ENCODE measurements at places on chromosomes 6 and 20.

GRCh38 chr20:7399575-7399974 lies 540.7 kb downstream of the HAO1 start:
- DNase-seq: no peak

DNA sequence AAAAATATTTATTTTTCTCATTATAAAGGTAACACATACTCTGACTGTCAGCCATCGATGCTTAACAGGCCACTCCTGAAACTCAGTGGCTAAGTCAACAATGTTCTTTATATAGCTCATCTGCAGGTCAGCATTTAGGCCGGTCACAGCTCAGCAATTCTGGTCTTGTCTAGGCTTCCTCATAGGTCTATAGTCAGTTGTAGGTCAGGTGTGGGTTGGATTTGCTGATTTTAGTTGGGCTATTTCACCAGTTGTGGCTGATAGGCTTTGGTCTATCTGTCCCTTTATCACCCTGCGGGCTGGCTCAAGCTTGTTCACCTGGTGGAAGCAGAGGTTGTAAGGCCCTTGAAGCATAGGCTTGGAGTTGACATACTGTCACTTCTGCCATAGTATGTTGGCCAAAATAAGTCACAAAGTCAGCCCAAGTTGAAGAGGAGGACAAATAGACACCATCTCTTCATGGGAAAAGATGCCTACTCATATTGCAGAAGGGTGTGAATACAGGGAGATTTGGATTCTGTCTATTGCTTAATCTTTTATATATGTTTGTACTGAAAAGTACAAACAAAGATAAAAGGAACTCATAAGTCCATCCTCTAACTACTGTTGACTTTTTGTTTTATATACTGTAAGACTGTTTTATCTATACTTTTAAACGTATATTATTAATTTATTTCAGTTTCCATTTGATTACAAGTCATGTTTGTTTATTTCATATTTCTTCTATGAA lies 75.0 kb downstream of the BCKDHB start:
- no peak for DNase-seq

DNA sequence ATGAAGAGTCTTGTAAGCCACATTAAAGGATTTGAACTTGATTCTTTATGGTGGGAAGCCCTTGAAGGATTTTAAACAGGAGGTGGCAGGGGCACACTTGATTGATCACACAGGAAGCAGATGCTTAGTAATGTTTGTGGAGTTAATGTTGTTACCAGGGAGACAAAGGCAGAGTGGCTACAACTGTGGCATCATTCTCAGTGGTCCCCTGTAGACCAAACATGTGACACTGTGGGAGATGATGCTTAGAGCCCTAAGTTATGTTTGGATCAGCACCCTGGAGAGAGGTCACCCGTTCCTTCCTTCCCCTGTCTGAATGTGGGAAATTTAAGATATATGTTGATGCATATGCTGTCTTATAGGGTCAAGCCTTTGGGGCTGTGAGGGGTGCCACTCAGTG lies 53.2 kb downstream of the EIF2S2 start:
- DNase-seq: no peak

GRCh38 chr20:61170496-61171320 lies 81.4 kb upstream of the CDH4 start:
- no peak for DNase-seq

- DNase-seq: no peak
Measured at GRCh38 chr6:143603455-143603854, 74.3 kb upstream of the PHACTR2 start.

DNA sequence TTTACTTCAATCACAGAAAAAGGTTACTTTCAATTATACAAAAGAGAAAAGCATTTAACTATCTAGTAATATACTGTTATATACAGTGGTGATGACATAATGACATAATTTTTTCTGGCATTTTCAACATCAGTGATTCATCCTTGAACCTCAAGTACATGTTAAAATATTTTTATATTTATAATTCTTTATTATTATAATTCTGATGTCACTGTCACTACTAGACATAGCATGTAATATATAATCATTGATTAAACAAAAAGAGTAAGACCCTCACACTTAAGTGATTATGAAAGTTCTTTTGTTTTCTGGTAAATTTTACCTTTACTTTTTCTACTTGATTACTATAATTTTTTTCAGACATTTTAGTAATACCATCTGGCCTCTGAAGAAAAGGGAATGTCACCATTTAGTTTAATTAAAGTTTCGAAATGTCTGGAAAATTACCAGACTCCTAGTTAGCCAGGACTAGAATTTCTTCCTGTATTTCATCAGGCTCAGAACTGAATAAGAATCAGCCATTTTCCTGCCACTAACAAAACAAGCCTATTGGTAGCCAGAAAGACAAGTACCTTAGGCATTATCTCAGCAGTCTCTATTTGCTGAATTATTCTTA lies 71.5 kb downstream of the FILIP1 start:
- DNase-seq: no peak

DNA sequence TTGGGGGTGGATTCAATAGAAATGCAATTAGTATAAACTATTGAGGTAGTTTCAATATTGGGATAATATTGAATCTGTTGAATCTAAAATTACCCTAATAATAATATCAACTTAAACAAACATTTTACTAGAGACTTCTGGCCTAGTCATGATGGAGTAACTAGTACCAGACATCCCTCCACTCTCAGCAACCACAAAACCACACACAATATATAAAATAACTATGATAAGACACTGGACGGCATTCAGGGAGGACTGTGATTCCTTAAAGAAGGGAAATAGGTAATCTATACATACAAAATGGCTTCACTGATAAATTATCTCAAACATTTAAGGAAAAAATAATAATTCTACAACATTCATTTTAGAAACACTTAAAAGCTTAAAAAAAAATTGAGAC lies 38.9 kb upstream of the TMEM14A start:
- no peak for DNase-seq

DNA sequence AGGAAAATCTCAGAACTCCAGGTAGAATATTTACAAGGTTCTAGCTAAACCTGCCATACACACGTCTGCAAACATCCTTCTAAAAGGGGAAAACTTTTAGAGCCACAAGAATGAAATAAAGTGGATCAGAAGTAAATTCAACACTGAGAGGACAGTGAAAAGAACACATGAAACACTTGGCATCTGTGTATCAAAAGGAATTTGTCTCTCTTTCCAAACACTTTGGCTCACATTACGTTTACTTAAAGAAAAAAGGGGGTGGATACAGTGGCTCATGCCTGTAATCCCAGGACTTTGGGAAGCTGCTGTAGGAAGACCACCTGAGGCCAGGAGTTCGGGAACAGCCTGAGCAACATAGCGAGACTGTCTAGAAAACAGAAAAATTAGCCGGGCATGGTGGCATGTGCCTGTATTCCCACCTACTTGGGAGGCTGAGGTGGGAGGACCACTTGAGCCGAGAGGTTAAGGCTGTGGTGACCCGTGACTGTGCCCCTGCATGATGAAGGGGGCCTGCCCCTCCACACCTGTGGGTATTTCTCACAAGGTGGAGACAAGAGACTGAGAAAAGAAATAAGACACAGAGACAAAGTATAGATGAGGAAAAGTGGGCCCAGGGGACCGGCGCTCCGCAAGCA lies 35.4 kb downstream of the NINL start:
- DNase-seq: no peak

DNA sequence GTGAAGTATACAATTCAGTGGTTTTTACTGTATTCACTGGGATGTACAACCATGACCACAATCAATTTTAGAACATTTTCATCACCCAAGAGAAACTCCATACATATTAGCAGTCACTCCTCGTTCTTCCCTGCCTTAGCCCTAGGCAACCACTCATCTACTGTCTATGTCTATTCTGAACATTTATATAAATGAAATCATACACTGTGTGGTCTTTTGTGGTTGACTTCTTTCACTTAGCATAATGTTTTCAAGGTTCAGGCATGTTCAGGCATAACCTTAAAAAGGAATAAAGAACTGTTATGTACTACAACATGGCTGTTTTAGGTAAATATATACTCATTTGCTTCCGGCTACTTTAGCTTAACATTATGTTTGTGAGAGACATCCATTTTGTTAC lies 37.3 kb downstream of the BLTP3A start:
- no peak for DNase-seq

GRCh38 chr6:156662025-156662445 lies 115.1 kb upstream of the ARID1B start:
- DNase-seq: peak; percentile 45

GRCh38 chr20:23068283-23068682 lies 17.8 kb downstream of the CD93 start:
- DNase-seq: no peak

- no peak for DNase-seq
Measured at GRCh38 chr20:51427651-51428291, 114.7 kb downstream of the NFATC2 start.

DNA sequence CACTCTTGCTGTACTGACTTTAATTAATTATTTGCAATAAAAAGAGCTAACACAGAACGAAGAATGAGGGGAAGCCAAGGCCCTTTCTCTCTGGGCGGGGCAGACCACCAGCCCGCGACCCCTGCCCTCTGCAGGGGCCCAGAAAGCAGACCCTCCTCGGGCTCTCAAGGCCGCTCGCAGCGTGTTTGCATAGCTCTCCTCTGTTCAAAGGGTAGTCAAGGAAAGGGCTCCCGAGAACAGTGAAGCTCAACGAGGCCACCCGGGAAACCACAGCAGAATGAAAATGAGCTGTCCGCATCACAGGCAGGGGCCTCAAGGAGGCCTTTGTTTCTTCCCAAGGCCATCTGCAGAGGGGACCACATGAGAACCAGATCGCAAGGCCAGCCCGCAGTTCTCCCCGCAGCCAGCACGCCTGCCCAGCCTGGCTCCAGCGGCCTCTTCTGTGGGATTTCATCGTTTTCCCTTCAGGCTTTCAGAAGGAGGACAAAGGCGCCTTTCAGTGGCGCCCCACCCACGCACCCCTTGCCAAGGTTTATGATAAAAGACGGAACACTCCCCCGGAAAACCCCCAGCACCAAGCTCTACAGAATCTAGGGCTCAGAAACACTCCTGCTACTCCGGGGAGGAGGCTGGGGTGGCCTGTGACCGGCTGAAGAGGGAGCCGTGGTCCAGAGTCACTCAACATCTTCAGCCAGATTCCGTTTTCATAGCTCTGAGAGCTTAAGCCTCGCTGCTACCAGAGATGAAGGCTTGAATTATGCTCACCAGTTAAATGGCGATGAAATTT lies 25.3 kb downstream of the ACSS1 start:
- no peak for DNase-seq

DNA sequence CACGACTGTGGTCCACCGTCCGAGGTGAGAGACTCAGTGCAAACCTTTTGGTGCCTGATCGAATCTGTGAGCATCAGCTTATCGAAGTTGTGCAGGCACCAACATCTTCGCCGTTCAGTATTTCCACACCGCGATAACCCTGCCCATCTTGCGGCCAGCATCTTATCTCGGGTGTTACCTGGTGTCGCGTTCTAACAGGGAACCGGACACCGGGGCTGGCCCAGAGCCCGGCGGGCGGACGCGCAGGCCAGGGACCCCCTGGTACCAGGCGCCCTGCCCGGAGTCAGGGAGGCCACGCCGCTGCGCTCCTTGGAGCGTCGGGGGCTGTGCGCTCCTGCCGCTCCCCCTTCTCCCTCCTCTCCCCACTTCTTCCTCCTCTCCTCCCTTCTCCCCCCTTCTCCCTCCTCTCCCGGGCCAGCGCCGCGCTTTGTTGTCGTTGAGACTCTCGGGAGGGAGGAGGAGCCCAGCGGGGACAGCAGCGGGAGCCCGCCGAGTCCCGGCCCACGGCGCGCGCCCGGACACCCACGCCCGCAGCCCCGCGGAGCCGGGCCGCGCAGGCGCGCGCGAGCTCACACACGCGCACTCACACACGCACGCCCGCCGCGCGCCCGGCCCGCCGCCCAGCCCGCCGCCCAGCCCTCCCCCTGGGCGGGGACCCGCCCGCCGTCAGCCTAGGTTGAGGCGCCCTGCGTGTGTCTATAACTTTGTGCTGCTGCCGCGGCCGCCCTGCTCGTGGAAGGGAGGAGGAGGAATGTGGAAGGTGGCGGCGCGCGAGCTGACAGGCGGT lies 1.4 kb upstream of the FOXO3 start:
- no peak for DNase-seq

GRCh38 chr6:47308198-47308517 lies 1.5 kb downstream of the TNFRSF21 start:
- DNase-seq: no peak

DNA sequence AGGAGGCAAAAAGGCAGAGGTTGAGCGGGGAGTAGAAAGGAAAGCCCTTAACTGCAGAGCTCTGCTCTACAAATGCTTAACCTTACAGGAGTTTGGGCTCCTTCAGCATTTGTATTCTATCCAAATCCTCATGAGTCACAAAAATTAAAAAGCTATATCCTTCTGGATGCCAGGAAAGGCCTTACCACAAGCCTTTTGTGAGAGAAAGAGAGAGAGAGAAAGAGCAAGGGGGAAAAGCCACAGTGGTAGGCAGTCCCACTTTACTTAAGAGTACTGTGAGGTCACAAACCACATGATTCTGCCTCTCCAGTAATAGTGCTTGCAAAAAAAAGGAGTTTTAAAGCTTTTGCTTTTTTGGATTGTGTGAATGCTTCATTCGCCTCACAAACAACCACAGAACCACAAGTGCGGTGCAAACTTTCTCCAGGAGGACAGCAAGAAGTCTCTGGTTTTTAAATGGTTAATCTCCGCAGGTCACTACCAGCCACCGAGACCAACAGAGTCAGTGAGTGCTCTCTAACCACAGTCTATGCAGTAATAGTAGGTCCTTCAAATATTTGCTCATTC lies at the start of gene RUNX2:
RUNX2 (plus strand) TSS at position 375 of the 567 bp plus-strand sequence. CDS start 397 bp downstream, outside the sequence.
- peak; percentile 2 for DNase-seq

GRCh38 chr6:106142876-106143431 lies 56.8 kb downstream of the PRDM1 start:
- DNase-seq: no peak

GRCh38 chr6:71404145-71404966 lies 115.7 kb downstream of the OGFRL1 start:
- no peak for DNase-seq

DNA sequence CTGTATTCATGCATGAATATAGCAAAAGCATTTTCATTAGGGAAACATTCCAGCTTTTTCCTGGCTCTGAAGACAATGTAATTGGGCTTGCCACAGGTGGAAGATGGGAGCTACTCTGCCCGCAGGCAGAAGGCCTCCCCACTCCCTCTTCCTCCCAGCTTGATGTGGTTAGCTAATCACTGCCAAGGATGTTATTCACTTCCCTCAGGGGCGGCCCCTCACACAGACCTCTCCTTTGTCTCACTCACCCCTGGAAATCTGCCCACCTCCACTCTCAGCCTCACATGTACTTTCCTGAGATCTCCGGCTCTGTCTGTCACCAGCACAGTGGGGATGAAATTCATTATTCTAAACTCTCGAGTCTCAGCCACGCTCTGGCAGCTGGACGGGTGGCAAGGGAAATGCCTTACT lies 100.7 kb downstream of the ANKRD60 start:
- DNase-seq: peak; percentile 82

GRCh38 chr20:11822540-11822794 lies 95.2 kb upstream of the BTBD3 start:
- no peak for DNase-seq

DNA sequence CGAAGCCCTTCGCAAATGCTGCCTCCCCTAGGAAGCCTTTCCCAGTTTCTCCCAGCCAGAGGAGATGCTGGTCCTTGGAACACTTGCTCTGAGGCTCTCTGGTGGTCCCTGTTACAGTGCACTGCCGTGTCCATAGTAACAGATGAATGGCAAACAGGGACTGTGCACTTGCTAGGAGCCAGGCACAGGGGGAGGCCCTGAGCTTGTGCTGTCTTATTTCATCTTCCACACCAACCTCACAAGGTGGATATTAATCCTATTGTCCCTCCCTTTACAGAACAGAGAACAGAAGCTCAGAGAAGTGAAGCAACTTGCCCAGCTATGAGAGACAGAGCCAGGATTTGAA lies 19.0 kb downstream of the SRC start:
- DNase-seq: no peak

- no peak for DNase-seq
Measured at GRCh38 chr6:132749111-132749510, 8.6 kb downstream of the VNN2 start.

- DNase-seq: no peak
Measured at GRCh38 chr20:2874456-2874855, 1.2 kb downstream of the PTPRA start.

Data from smooth muscle cell of the brain vasculature (primary cell).